Stimulated activated CD4-positive, alpha-beta T cell treated with anti-CD3 and anti-CD28 coated beads, Interleukin-4, amount 100 ng/mL, for 24 hours (primary cell): ENCODE measurements at places on chromosomes 6 and 20.

DNA sequence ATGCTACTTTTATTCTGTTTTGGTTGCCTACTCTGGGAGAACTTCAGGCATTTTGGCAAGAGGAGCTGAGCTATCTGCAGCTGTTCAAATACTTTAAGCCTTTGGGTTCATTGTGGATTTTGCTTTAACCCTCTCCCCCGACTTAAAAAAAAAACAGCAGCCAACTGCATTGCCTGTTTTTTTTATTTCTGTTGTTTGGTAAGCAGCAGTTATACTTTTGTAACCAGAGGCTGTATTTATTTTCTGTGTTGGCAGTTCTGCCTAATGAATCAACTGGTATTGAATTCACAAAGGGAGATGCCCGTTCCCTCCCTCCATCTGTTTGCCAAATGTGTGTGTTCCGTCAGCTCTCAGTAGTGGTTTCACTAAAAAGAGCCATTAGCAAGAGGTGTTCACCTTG lies 484.0 kb downstream of the UTRN start:
- no peak for DNase-seq

DNA sequence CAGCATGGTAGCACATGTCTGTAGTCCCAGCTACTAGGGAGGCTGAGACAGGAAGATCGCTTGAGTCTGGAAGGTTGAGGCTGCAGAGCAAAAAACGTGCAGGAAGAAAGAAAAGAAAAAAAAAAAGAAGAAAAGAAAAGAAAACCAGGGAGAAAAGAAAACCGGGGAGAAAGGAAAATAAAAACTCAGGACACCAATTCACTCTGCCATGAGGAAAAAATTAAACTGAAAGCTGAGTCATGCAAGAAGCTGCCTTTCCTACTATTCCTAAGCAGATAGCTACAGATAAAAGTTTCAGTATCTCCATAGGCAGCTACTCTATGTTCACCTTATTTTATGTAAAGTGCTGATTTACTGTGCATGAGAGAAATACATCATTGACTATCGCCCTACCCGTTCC lies 10.5 kb downstream of the PTGIS start:
- no peak for DNase-seq

- no peak for DNase-seq
These were observed 103.5 kb downstream of the LAMP5 start for GRCh38 chr20:9617940-9618339.

DNA sequence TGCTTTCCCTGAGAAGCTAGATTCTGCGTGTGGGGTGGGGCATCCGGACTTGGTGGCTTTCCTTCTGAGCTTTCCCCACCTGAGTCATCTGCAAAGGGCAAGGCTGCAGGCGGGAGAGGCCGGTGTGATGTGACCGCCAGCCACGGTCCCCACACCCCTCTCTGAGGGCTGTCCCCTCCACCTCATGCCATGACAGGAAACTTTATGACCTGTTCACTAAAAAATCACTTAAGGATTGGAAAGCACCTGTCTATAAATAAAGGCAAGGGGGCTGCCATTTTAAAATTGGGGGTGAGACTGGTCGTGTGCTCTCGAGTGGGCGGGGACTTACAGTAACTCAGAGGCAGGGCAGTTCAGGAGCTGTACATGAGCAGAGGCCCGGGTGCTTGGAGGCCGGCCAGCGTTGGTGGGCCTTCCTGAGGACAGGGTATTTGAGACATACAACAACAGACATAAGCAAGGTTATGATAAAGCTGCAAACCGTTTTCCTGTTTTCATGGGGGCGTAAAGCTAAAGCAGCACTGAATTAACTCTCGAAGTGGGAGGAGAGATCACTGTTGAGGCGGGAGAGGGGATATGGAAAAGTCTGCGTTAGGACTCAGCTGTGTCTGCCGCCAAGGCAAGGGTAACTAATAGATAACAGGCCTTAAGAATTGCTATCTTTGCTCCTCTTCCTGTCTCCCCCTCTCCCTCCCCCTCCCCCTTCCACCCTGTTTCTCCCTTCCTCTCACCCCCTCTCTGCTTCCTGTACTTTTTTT lies 16.1 kb upstream of the SERPINB1 start:
- peak; percentile 78 for DNase-seq

- no peak for DNase-seq
These were observed 604 bp downstream of the SH3BGRL2 start for GRCh38 chr6:79631693-79632172.

GRCh38 chr6:7566107-7566506 lies 23.9 kb upstream of the SNRNP48 start:
- DNase-seq: no peak

DNA sequence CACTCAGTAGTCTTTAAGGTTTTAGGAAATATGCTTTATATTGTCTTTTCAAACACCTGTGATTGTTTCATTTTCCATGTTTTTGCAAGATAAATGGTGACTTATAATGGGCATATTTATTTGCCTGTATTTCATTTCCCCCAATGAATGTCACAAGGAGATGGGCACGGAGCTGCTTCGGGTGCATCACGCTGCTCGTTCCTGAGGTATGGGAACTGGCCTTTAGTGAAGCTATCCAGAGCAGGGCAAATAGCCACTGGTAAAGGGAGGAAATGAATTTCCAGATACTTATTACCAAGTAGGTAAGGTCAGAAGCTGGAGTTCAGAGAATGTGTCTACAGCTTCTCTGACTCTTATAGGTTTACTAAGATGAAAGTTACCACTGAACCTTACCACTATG lies 3.7 kb downstream of the POU3F2 start:
- no peak for DNase-seq

GRCh38 chr6:5968817-5969734 lies 37.6 kb downstream of the NRN1 start:
- DNase-seq: no peak

GRCh38 chr6:8415913-8416312 lies 19.4 kb downstream of the SLC35B3 start:
- no peak for DNase-seq

DNA sequence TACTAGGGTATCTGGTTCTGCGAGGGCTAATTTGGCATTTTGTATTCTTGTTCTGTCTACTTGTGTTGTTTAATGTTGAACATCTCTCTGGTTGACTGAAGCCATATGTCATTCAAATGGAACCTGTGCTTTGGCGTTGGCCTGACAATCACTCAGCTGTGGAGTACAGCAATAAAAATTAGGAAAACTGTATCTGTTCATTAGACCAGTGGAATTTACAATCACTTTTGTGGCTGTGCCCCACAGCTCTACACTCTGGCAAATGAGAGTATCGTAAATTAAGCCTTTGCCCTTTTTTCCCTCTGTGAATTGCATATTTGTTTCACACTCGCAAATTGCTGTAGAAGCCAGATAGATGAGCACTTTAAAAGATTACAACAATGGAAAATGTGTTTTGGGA lies 102.0 kb downstream of the ARID1B start:
- no peak for DNase-seq

DNA sequence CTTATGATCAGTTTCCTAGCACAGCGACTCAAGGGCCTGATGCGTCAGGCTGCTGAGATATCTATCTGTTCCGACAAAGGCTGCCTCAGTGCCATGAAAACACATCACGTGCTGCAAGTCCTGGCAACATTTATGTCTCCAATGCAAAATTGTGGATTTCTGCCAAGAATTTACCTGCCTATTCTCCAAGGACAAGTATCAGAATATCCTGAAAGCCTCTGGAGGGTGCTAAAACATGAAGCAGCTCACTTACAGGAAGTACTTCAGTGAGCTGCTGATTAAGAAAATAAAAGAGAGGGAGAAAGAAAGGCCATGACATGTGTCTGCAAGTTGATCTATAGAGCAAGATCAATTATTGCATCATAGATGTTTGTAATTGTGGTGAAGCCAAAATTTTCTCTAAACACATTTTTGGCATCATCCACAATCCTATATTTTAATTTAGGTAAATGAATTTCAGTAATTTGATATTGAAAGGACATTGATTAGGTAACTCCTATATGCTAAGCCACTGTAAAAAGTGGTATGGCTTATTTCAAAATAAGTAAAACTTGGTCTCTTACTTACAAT lies 25.8 kb upstream of the TPBG start:
- no peak for DNase-seq

GRCh38 chr6:165184192-165184979 lies 125.0 kb downstream of the C6orf118 start:
- DNase-seq: no peak

DNA sequence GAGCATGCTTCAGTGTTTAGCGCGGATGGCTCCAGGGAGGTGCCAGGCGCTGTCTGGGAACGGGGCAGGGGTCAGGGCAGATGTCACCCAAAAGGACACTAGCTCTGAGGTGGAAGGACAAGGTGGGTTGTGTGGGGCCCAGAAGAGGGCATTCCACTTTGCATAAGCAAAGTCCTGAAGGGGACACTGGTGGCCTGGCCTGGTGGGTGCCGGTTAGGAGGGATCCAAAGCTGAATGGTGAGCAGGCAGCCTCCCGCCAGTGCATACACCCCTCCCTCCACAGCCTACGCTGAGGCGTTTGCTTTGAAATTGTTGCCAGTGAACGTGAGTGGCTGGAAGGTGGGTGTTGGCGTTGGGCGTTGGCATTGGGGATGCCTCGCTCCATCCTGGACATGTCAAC lies 192.1 kb downstream of the BMP7 start:
- no peak for DNase-seq

- DNase-seq: no peak
These were observed 2.0 kb upstream of the DUSP22 start for GRCh38 chr6:290111-290922.

GRCh38 chr6:39893286-39893685 lies 41.0 kb downstream of the MOCS1 start:
- no peak for DNase-seq

- no peak for DNase-seq
These were observed 17.6 kb upstream of the ELMO2 start for GRCh38 chr20:46423882-46424482.

GRCh38 chr6:154605178-154605881 lies 94.8 kb upstream of the CNKSR3 start:
- DNase-seq: peak; percentile 59

DNA sequence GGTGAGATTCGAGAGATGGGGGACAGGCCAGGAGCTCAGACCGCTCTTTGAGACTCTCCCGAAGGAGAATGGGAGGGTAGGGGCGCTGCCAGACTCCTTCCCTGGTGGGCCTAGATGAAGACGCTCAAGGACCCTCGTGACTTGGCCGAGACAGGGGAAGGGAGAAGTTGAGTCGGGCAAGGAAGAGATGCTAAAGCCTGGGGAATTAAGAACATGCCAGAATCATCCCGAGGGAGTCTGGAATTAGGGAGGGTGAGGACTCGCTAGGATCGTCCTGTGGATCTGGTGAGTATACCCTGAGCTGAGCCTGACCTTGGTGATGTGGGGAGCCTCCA lies 529 bp downstream of the UBE2C start:
- DNase-seq: no peak

GRCh38 chr6:89479897-89480296 lies 46.9 kb downstream of the ANKRD6 start:
- no peak for DNase-seq

- DNase-seq: no peak
These were observed 6.3 kb upstream of the RGL2 start for GRCh38 chr6:33305052-33305451.

DNA sequence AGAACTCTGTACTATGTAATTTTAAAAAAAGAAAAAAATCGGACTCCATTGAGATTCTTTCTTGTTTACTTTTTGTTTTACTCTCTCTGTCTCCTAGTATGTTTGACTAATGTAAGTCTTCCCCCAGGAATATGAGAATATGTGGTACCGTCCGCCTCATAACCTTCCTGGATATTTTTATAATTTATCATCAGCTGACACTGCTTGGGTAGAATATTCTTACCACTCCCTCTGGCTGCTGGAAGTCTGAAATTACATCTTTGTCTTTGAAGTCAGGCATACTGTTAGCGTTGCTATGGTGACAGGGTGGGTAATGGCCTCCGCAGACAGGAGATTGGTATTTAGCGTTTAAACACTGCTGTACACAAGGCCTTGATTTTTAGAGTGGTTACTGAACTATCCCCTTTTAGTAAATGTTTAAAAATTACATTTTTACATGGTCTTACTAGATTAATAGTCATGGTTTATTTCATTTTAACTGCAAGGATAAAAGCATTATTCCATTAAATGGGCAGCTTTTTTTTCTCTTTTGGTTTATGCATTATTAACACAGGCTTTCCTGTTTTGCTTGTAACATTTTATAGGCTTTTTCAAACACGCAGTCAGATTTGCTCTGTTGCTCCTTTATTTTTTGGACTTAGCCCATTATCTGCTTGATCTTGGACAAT lies 176.4 kb downstream of the ARID1B start:
- peak; percentile 27 for DNase-seq

DNA sequence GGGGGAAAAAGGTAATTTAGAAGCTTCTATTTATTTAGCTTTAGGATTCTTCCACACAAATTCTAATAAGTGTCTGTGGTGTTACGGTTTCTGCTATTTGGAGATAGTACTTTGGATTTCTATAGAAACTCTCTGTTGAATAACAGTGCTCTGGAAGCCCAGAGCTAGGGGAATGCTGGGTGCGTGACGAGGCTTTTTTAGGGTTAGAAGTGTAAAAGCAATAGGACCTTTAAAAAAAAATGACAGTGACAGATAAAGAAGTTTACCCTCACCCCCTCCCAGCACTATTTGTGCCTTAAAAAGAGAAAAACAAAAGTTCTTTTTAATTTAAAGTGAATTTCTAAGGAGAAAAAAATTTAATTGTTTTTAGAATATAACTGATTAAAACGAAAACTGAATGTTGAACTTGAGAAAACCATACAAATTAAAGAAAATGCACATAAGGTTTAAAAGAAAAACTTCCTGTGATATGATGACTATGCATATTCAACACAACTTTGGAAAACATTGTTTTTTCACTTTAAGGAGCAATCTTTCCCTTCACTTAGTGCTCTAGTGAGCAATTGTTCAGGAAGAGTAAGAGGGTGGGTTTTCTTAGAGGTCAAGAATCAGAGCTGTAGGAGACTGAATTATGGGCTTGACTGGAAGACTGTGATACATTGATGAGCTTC lies 89.6 kb upstream of the RIPOR2 start:
- no peak for DNase-seq

- no peak for DNase-seq
These were observed 715 bp downstream of the PSMF1 start for GRCh38 chr20:1119128-1119505.

- DNase-seq: no peak
These were observed 544.3 kb downstream of the KIF16B start for GRCh38 chr20:16028923-16029322.
